ENCODE measurements at places on chromosomes 5 and 9. TPM values are rescaled to one million over a fixed set of nuclear protein-coding genes. Genes with fewer than 3 reads are reported as not detected.

- DNase-seq: no peak
Observed at GRCh38 chr5:154214371-154215106, 24.0 kb downstream of the GALNT10 start.

- DNase-seq: no peak
Observed at GRCh38 chr9:129237164-129237611, 59.1 kb upstream of the IER5L start.

- no peak for DNase-seq
Observed at GRCh38 chr9:96491079-96491879, 41.3 kb downstream of the HABP4 start.

The ARID3C gene
- polyA plus RNA-seq: 0.66 TPM

- DNase-seq: no peak
Observed at GRCh38 chr9:38066914-38067858, 1.8 kb downstream of the SHB start.

The NR5A1 gene
- polyA plus RNA-seq: 0.09 TPM

The LECT2 gene
- polyA plus RNA-seq: 1.7 TPM

The SPINK4 gene
- polyA plus RNA-seq: not detected

DNA sequence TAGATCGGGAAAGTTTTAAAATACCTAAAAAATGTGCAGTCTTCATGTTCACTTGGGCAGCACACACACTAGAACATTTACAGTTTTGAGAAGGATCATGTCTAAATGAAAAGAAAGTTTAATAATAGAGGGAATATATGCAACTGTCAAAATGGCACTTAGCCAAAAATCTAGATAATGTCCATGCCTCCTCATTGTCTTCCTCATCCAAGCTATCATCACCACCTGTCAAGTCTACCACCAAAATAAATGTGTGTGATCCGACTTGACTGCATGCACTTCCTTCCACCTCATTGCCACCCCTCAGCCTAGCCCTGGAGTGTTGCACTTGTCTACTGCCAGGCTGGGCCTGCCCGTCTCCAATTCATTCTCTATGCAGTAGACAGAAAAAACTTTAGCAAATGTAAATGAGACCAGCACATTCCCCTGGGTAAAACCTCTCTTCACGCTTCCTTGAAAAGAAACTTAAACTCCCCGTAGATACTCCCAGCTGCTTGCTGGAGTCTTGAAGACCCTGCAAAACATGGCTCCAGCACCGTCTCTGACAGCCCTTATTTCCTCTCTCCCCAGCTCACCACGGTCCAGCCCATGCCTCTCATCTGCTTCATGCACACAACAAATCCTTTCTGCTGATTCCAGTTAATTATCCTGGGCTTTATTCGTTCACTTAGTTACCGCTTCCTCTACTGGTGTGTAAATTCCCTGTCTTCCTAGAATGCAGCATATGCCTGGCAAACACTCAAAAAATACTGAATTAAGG is 66.9 kb downstream of the FANCC start:
- DNase-seq: peak; percentile 21

DNA sequence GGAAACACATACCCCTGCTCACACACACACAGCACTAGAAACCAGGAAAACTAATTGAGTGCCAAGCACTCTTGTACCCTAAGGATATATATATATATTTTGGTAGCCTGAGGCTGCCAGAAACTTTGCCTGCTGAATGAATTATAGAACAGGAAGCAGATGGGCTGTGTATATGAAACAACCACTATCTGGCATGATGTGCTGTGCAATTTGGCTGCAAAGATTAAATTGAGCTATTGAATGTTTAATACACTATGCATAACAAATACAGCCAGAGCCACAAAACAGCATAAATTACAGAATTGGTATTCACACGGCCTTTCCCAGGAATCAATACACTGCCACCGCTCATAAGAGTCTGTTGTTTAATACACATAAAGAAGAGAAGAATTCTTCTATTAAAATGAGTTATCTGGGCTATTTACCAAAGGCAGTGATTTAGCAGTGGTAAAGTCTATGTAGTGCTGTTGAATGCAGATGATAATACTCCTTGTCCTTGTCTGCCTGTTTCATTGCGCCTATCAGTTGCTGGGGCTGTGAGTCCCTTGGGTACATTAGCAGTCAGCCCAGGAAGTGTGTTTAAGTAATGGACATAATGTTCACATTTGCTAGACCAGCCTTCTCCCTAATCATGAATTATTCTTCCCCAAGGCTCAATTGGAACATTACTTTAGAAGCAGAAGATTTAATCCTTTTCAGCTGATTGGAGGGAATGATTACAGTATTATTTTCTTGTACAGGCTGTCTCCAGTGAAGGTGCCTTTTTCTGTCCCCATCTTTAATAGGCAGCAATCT is 294.3 kb downstream of the TLE1 start:
- DNase-seq: peak; percentile 89

The MSX2 gene
- polyA plus RNA-seq: 7.3 TPM

The REEP2 gene
- 272 TPM for polyA plus RNA-seq

The NUTM2F gene
- polyA plus RNA-seq: not detected

GRCh38 chr5:39619168-39619818 is 194.5 kb upstream of the DAB2 start:
- no peak for DNase-seq

GRCh38 chr5:3181671-3182070 is 414.0 kb upstream of the IRX1 start:
- DNase-seq: no peak

The TRAF1 gene
- 6.8 TPM for polyA plus RNA-seq

GRCh38 chr9:100083448-100084127 is 15.2 kb downstream of the ERP44 start:
- DNase-seq: peak; percentile 25

- no peak for DNase-seq
Observed at GRCh38 chr5:158841481-158842276, 258.0 kb downstream of the EBF1 start.

The FCN2 gene
- not detected for polyA plus RNA-seq

The GCNT4 gene
- 0.79 TPM for polyA plus RNA-seq

- DNase-seq: peak; percentile 89
Observed at GRCh38 chr5:136984772-136985446, 514.2 kb downstream of the SPOCK1 start.

DNA sequence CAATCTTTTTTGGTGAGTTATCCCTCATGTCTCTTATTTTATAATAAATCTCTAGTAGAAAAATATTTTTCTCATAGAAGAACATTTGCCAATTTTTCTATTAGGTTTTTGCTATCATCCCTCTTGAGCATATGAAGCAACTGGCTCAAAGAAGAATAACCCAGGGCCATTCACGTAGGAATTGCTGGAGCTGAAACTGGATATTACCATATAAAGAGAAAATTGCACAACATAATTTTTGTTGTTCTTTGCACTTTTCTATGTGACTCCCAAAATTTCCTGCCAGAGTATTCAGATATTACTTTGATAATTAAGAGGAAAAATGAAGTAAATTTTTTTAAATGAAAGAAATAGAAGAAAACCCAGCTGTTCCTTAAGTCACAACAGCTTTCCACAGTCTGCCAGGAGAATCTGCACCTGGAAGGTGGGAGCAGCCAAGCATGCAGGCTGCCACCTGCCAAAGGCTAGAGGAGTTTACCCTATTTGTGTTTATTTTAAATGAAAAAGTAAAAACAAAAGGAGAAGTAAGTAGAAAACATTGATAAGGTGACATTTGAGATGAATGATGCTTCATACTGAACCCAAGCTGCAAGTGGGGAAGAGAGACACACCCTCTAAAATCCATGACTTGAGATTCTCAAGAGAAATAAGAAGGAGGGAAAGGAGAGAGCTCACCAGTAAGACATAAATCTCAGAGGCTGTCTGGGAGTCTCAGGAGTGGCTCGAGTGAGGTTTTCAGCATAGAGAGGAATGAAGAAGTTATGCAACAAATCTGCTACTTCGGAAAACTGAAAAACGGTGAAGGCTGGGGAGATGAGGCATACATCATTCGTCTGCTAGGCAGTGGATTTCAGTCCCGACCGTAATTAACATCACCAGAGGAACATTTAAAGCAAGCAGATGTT is 31.5 kb upstream of the FREM1 start:
- DNase-seq: no peak
